LHCN-M2 (cell line): ENCODE measurements at places on chromosomes 6 and 20. TPM values are rescaled to one million over a fixed set of nuclear protein-coding genes. Genes with fewer than 3 reads are reported as not detected.

TAF4 gene
- total RNA-seq, result 4.4 and 16.1 TPM in 2 replicates

C20orf96 gene
- 2.5 and 2.8 TPM in 2 replicates for total RNA-seq

SLC22A16 gene
- total RNA-seq, result not detected in 2 replicates

BRPF3 gene
- total RNA-seq, result 8.2 and 12.7 TPM in 2 replicates

PTGIS gene
- total RNA-seq, result 0.19 and 0.92 TPM in 2 replicates

PPDPF gene
- total RNA-seq, result 154 and 194 TPM in 2 replicates

RANBP9 gene
- 25.5 and 35.9 TPM in 2 replicates for total RNA-seq

OR2H1 gene
- total RNA-seq, result not detected in 2 replicates

UNC5CL gene
- total RNA-seq, result under 0.01 TPM in 1 of 2 replicates, not detected in the other

TSBP1 gene
- not detected in 2 replicates for total RNA-seq

- DNase-seq, result no peak
Measured at GRCh38 chr20:14866841-14867514, 529.6 kb upstream of the FLRT3 start.

GRCh38 chr6:19432966-19433498, 404.1 kb upstream of the ID4 start:
- DNase-seq, result no peak

DNA sequence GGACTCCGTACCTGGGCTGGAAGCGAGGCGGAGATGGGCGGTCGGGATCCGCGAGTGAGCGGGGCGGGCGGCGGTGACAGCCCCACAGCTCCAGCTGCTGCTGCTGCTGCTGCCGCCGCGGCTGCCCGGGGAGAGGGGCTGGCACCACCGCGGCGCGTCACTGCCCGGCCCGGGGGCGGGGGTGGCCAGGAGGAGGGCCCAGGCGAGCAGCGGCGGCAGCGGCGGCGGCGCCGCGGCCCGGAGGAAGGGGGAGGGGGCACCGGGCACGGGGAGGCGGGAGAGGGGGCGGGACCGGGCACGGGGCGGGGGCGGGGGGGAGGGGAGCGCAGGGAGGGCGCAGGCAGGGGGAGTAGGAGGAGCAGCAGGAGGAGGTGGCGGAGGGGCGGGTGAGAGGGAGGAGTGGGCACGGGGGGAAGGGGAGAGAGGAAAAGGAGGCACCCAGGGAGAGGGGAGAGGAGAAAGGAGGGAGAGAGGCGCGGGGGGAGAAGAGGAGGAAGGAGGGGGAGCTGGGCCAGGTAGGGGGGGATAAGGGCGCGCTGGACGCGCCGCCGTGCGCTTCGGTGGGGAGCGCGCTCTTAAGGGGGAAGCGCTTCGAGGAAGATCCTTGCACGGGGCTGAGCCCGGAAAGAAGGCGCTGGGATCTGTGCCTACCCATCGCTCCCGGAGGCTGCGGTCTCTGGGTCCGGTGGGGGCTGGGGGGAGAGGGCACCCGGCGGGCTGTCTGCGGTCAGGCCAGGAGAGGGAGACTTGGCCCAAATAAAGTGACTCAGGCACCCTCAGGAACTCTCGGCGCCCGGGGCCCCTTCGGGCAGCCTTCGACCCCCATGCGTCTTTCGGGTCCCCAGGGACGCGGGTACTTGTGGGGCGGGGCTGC, 101.5 kb downstream of the NOL4L start:
- DNase-seq, result peak; percentile 67

DNA sequence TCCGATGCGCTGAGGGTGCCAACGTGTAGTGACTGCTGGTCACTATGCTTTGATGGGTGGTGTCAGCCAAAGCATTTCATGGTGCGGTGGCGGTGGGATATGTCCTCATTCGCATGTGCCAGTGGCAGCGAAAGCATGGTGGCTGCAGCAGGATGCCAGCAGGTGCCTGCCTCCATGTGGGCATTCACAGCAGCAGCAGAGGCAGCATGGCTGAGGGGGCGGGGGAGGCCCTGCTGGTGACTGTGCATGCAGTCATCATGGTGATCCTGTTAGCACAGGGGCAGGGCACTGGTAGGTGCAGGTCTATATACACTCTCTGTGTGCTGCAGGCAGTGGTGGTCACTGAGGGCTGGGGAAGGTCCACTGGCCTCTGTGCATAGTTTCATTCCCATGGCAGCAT, 22.0 kb downstream of the FIG4 start:
- DNase-seq, result no peak

- no peak for DNase-seq
Measured at GRCh38 chr6:105995391-105995865, 90.7 kb upstream of the PRDM1 start.

DNA sequence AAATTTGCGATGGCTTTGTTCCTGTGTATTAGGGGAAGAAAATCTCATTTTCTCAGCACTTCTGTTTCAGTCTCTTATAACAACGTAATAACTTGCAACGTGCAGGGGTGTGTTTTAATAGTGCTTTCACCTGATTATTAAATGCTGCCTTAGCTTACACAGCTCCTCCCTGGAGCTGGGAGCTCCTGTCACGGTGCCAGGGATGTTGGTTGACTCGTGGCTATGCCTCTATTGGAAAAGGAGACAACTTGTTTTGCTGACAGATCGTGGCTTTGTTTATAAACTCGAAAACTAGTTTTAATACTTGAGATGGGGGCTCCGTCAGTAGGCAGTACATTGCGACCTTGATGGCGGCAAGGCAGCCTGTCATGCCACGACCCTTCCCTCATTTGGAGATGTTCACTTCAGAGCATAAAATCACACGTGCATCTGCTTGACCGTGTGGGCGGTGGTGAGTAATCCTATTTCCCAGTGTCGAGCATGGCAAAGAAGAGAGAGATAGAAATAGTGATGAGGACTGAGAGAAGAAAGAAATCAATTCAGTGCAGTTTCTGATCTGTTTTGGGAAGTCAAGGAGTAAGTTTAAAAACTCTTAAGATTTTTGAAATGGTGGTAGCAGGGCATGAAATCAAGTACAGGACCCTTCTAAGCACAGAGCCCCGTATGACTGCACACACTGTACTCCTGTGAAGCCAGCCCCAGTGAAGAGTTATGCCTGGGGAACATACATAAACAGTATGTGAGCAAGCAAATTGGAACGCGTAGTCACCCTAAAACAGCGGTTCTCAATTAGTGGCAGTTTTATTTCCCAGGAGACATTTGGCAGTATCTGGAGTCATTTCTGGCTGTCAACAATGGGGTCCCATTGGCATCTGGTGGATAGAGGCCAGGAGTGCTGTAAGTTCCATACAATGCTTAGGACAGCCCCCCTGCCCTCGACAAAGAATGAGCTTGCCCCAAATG, 147.2 kb downstream of the DOK5 start:
- no peak for DNase-seq

DNA sequence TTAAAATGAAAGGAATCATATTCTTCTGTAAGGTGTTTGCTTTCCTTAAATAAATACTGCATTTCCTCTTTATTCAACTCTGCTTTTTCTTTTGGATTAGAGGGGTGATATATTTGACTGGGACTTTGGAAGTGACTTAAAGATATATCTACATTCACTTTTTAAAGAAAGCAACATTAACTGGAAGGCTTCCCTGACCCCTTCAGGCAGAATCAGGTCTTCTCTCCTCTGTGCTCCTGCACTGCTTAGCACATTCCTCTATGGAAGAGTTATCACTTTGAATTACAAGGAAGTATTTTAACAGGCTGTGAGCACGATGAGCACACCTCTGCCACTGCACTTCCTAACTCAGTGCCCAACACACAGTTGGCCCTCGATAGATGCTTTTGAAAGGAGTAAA, 59.2 kb upstream of the POU3F2 start:
- no peak for DNase-seq

DNA sequence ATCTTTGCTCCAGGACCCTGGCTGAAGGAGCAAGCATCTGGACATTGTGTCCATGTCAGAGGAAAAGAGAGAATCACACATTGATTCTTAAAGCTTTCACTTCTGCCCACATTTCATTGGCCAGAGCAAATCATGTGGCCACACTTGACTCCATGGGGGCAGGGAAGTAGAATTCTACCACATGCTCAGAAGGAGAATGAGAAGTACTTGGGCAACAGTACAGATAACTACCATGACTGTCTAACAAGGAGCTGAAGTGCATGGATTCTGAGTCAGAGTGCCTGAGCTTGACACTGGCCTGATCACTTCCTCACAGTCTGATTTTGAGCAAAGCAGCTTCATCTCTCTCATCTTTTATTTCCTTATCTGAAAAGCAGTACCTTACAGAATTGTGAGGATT, 38.6 kb downstream of the GHRH start:
- DNase-seq, result peak; percentile 78

DNA sequence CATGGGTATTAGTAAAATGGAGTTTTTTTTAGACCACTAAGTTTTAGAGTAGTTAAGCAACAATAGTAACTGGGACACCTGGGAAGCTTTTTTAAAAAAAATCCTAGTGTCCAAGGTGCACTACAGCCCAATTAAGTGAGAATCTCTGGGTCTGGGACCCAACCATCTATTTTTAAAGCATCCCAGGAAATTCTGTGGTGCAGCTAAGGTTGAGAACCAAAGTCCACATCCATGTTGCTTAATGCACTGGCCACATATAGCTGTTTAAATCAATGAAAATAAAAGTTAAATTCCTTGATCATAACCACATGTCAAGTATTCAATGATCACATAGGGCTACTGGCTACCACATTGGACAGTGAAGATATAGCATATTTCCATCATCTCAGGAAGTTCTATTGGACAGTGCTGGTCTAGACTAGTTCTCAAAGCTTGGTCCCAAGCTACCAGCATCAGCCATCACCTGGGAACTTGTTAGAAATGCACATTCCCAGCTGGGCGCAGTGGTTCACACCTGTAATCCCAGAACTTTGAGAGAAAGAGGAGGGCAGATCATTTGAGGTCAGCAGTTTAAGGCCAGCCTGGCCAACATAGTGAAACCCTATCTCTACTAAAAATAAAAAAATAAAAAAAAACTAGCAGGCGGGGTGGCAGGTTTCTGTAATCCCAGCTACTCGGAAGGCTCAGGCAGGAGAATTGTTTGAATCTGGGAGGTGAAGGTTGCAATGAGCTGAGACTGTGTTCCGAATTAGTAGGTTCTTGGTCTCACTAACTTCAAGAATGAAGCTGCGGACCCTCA, 12.7 kb downstream of the KIF13A start:
- DNase-seq, result no peak

- DNase-seq, result no peak
Measured at GRCh38 chr20:4166726-4167035, 151.3 kb upstream of the RNF24 start.

GRCh38 chr20:53163486-53163885, 191.3 kb downstream of the TSHZ2 start:
- peak; percentile 2 for DNase-seq

DNA sequence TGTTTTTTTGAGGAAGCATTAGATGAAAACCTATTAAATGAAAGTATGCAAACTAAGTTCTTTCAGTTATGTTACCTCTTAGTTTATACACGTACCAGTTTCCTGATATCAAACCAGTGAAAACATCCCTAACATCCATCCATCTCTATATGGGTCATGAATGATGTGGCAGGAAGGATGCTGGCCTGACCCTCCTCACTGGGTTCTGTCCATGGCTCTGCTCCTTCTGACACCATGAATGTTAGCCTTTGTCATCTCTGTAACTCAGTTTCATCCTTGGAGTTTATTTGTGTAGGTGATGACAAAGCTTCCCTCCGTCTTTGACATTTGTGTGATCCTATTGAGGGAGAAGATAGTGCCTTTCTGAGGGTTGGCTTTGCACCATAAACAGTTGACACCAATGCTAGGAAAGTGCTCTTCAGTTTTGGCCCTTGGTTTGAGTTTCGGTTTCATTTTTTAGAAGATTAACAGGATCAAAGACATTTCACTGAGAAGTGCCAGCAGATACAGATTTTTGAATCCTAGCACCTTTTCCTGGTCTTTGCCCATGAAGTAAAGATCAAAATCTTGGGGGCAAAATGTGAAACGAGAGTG, 72.0 kb upstream of the SCGN start:
- no peak for DNase-seq

DNA sequence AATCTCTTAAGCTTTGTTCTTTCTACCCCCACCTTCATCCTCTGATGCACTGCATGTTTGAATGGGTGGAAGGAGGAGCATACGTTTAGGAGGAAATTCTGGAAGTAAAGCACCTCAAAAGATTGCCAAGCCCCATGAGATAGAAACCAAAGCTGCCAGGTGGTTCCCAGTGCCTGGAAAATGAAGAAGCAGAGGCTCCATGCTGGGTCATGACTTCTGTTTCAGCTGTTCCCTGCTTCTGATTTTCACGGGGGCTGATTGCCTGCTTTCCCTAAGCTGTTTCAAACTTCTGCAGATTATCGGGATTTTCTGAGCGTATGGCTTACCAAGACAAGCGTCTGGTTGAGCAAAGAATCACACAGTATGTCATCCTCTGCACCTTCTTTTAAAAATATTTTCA, 87.5 kb upstream of the SYNDIG1 start:
- DNase-seq, result no peak

GRCh38 chr6:55868771-55869479, 6.5 kb downstream of the BMP5 start:
- peak; percentile 3 for DNase-seq

GRCh38 chr6:83151114-83151513, 42.0 kb downstream of the PGM3 start:
- no peak for DNase-seq

- DNase-seq, result peak; percentile 31
Measured at GRCh38 chr6:6678185-6678671, 89.7 kb downstream of the LY86 start.

DNA sequence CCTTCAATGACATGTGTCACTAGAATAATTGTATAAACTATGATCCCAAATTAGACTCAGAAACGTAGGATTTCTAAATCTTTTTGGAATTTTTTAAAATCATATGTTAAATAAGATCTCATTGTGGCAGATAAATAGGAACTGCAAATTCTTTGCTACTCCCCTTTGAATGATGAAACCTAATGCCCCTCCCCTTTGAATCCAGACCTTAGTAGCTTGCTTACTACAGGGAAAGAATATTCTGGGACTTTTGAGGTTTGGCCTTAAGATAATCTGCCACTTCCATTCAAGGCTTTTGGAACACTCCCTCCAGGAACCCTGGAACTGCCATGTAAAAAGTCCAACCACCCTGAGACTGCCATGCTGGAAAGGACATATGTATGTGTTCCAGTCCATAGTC, 7.1 kb downstream of the TDP2 start:
- no peak for DNase-seq

DNA sequence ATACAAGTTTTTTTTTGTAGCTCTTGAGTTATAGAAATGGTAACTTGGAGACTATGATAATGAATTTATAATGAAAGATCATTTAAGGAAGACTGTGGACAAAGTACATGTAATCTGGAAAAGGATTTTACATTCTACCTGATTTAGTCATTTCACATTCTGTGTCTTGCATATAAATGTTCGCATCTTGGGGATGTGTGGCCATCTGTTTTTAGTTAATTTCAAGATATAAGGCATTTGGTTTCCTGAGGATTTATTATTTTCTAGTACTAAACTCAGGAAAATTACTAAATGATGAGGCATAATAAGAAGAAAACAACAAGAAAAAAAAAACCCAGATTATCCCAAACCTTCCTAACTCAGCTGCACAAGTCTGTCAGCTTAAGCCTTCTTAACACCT, 112.7 kb upstream of the PRL start:
- DNase-seq, result no peak
